ENCODE measurements at places on chromosomes 6 and 20. TPM values are rescaled to one million over a fixed set of nuclear protein-coding genes. Genes with fewer than 3 reads are reported as not detected.
A peak's percentile ranks its signal among the peaks of the same experiment; 100 is the strongest.

- H3K36me3 ChIP-seq = no peaks in the 10 kb centered on the region
- H3K27ac ChIP-seq = no peak overlapping the region
- H3K4me1 ChIP-seq = peaks cover 9% of the 10 kb centered on the region
- DNase-seq = no peak
- peaks cover 9% of the 10 kb centered on the region for H3K27me3 ChIP-seq
Observed at GRCh38 chr20:59583428-59584277, 20.7 kb upstream of the PHACTR3 start.

DNA sequence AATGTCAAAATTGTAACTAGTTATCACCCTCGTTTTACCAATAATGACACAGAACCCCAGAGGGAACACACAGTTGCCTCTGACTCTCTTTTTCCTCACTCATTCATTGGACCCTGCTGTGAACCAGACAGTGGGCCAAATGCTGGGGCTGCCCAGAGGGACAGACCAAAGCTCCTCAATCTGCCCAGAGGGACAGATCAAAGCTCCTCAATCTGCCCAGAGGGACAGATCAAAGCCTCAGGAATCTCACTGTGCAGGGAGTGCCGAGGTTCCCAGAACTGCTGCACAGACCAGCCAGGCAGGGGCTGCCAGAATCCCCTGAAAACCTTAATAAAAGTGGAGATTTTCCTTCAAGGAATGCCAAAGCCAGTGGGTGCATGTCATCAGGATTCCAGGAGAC lies 179.1 kb downstream of the SOD2 start:
- no peak overlapping the region for H3K27ac ChIP-seq
- H3K36me3 ChIP-seq = no peaks in the 10 kb centered on the region
- no peak overlapping the region for H3K4me3 ChIP-seq
- peaks cover 13% of the 10 kb centered on the region for H3K27me3 ChIP-seq

- H3K27me3 ChIP-seq = peaks cover 2% of the 10 kb centered on the region
- DNase-seq = no peak
- H3K4me1 ChIP-seq = peaks cover 7% of the 10 kb centered on the region
- no peak overlapping the region for H3K4me3 ChIP-seq
- no peaks in the 10 kb centered on the region for H3K36me3 ChIP-seq
- no peak overlapping the region for H3K27ac ChIP-seq
Observed at GRCh38 chr6:52356017-52356416, 5.9 kb upstream of the PAQR8 start.

GRCh38 chr6:105644073-105644489 lies 241.2 kb upstream of the PREP start:
- H3K4me3 ChIP-seq = no peak overlapping the region
- DNase-seq = no peak
- H3K27ac ChIP-seq = peak overlapping the region; percentile 99
- peaks cover 72% of the 10 kb centered on the region for H3K4me1 ChIP-seq
- peaks cover 47% of the 10 kb centered on the region for H3K36me3 ChIP-seq
- H3K27me3 ChIP-seq = no peaks in the 10 kb centered on the region

GRCh38 chr20:2179233-2179580 lies 77.6 kb downstream of the STK35 start:
- H3K36me3 ChIP-seq = no peaks in the 10 kb centered on the region
- H3K27ac ChIP-seq = no peak overlapping the region
- H3K4me3 ChIP-seq = no peak overlapping the region

GRCh38 chr6:111406200-111406721 lies 76.8 kb downstream of the REV3L start:
- H3K4me3 ChIP-seq = peak overlapping the region; percentile 3
- DNase-seq = no peak
- peaks cover 53% of the 10 kb centered on the region for H3K36me3 ChIP-seq
- no peaks in the 10 kb centered on the region for H3K27me3 ChIP-seq
- H3K4me1 ChIP-seq = peaks cover 22% of the 10 kb centered on the region
- H3K27ac ChIP-seq = peak overlapping the region; percentile 79

GRCh38 chr6:157322792-157323254 lies 496 bp downstream of the TMEM242 start:
- DNase-seq = peak; percentile 89
- peaks cover 4% of the 10 kb centered on the region for H3K36me3 ChIP-seq
- peaks cover 51% of the 10 kb centered on the region for H3K4me1 ChIP-seq
- H3K27ac ChIP-seq = peak overlapping the region; percentile 88
- peak overlapping the region; percentile 98 for H3K4me3 ChIP-seq

DNA sequence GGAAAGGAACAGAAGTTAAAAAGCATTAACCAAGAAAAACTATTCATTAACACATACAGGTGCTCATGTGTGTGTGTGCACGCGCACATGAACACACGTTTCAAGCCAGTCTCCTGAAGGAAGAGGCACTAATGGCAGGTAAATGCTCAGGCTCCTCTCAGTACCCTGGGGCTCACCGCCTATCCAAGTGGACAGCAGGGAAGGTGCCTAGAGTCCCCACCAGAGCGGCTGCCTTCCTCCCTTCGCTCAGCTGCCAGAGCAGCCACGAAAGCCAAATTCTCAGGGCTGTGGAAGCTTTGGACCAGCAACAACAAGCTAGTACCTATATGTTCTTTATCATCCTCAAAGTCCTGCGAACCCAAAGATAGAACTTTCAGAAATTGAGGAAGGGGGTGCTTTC lies 42.6 kb downstream of the PLCG1 start:
- H3K4me3 ChIP-seq = no peak overlapping the region
- no peak overlapping the region for H3K27ac ChIP-seq
- H3K27me3 ChIP-seq = no peaks in the 10 kb centered on the region

DNA sequence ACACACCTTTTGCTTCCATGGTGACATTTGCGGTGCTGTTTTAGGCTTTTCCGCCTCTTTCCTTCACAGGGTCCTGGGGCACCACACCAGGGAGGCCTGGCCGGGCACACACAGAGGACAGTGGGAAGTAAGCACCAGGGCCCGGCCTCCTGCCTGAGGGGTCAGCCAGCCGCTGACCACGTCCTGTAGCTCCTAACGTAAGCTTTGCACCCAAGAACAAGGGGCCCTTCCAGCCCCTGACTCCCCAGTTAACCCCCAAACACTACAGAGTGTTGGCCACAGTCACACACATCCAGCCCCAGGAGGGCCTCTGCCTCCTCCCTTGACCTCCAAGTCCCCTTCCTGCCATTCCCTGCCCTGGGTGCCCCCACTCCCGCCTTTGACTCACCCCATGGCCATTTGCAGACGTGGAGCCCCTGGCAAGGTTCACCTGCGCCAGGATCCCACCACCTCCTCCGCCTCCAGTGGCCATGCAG lies 54.7 kb downstream of the YTHDF1 start:
- H3K4me3 ChIP-seq = no peak overlapping the region
- no peaks in the 10 kb centered on the region for H3K4me1 ChIP-seq
- no peak for DNase-seq
- no peak overlapping the region for H3K27ac ChIP-seq

DNA sequence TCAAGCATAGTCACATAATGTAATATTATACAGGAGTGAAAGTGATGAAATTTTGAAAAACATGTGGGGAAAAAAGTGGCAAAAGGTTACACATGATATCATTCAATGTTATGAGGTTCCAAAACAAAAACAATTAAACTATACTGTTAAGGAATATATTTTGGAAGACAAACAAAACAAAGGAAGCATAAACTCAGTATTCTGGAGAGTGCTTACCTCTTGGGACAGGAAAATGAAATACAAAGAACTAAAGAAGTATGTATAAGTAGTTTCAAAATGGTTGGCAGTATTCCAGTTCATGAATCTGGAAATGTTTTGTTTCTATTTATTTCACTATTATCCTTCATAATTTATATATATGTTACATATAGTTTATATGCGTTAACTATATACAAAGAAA lies 213.5 kb downstream of the MOXD1 start:
- H3K36me3 ChIP-seq = no peaks in the 10 kb centered on the region
- DNase-seq = no peak
- H3K4me1 ChIP-seq = no peaks in the 10 kb centered on the region
- H3K27ac ChIP-seq = no peak overlapping the region
- H3K4me3 ChIP-seq = no peak overlapping the region
- H3K27me3 ChIP-seq = peaks cover 3% of the 10 kb centered on the region

DNA sequence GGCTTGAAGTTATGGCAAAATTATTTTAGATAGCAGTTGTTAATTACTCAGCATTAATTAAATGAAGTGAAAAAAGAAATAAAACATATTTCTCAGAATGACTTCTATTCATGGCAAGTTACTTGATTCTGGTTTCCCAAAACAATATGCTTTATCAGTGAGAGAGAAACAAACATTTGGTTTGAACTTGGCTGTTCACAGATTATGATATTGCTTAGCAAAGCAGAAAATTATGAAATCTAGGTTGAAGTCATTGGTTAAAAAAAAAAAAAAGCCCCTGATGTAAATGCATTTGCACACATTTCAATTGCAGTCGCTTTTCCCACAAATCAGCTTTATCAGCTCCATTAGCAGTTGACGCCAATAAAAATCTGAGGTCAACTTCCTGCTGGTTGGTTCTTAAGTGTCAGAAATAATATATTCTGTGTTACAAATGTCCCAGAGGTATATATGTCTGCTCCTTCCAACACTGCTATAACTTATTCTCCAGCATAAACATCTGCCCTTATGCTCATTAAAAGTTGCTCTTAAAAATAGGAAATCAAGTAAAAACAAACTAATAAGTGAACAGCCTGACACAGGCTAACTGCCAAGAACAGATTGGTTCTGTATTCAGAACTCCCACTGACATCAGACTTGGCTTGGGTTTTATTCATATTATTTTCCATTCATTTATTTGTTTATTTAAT lies 275.4 kb downstream of the PHF3 start:
- no peak overlapping the region for H3K4me3 ChIP-seq
- no peaks in the 10 kb centered on the region for H3K4me1 ChIP-seq
- no peak for DNase-seq
- no peaks in the 10 kb centered on the region for H3K36me3 ChIP-seq
- no peaks in the 10 kb centered on the region for H3K27me3 ChIP-seq

DNA sequence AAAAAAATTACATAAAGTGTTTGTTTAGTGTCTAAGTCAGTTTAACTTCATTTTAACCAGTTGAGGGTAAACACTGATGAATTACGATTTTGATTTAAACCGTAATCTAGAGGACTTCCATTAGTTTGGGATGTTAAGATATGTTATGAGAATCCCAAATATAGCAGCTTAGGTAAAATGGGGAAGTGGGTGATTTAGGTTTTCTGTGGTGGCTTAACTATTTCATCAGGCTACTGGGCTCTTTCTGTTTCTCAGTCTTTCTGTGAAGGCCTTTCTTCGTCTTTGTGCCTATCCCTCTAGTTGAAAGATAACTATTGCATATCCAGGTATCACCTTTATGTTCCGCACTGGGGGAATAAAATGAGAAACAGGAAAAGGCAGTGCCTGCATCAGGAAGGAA lies 27.9 kb downstream of the CENPW start:
- H3K36me3 ChIP-seq = peaks cover 3% of the 10 kb centered on the region
- no peak overlapping the region for H3K4me3 ChIP-seq
- no peak for DNase-seq

GRCh38 chr20:2741463-2741862 lies 48.9 kb downstream of the EBF4 start:
- peaks cover 32% of the 10 kb centered on the region for H3K4me1 ChIP-seq
- H3K27ac ChIP-seq = peak overlapping the region; percentile 28
- peak; percentile 80 for DNase-seq
- peaks cover 11% of the 10 kb centered on the region for H3K27me3 ChIP-seq
- no peaks in the 10 kb centered on the region for H3K36me3 ChIP-seq

DNA sequence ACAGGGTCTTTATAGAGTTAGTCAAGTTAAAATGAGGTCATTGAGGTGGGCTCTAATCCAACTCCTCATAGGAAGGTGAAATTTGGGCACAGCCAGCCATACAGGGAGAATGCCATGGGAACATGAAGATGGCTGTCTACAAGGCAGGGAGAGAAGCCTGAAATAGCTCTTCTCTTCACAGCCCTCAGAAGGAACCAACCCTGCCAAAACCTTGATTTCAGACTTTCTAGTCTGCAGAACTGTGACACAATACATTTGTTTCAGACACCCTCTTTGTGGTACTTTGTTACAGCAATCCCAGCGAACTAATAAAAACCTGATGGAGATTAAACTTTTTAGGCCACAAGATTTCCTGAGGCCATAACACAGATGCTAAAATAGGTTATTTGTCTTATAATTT lies 43.1 kb upstream of the HECA start:
- H3K36me3 ChIP-seq = peaks cover 5% of the 10 kb centered on the region
- no peaks in the 10 kb centered on the region for H3K4me1 ChIP-seq
- DNase-seq = no peak
- no peak overlapping the region for H3K27ac ChIP-seq
- no peak overlapping the region for H3K4me3 ChIP-seq
- no peaks in the 10 kb centered on the region for H3K27me3 ChIP-seq

DNA sequence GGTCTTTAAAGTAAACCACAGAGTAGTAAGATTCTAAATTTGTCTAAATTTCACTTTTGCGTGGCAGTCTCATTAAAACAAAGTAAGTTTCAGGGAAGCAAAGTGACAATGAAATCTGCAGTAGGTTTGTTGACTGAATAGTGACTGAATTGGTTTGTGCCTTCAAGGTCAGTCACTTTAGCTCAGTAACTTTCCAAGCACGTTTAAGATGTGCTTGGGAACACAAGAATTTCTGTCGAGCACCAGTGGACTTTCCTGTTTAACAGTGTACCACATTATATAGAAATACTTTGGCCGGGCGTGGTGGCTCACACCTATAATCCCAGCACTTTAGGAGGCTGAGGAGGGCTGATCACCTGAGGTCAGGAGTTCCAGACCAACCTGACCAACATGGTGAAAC lies 1.7 kb upstream of the CD24 start:
- H3K4me3 ChIP-seq = no peak overlapping the region
- H3K27ac ChIP-seq = no peak overlapping the region
- peaks cover 66% of the 10 kb centered on the region for H3K27me3 ChIP-seq

DNA sequence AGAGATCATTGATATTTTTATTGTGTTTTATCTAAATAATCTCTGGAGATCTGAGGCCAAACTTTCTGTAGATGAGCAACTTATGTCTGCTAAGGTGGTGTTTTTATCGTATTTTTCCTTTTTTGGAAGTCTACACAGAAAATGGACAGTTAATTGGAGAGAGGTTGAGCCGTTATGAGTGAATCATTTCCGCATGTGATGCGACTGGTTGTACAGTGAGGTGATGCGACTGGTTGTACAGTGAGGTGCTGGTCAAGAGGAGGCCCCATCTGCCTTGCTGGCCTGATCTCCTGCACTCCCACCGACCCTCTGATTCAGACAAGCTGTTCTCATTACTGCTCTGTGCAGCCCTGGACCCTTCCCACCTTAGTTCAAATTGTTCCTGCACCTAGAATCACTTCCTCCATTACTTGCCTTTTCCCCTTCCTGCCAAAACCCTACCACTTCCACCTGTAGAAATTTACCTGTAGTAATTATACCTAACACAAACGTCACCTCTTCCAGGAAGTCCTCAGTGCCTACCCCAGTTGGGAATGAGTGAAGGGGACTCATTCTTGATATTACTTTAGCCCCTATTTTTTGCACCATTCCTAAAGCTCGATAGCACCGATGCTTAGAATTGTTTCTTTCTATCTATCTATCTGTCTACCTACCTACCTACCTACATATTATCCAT lies 100.3 kb downstream of the ZDHHC14 start:
- H3K27ac ChIP-seq = no peak overlapping the region
- DNase-seq = no peak

Gene NKX2-2
- total RNA-seq = not detected

Gene RREB1
- total RNA-seq = 20.6 TPM

Gene GLP1R
- total RNA-seq = not detected

Gene FGD2
- total RNA-seq = 15.6 TPM

Gene XKR7
- not detected for total RNA-seq

Gene SLC32A1
- not detected for total RNA-seq

Gene TMC2
- total RNA-seq = not detected

Gene ZNF391
- 1.3 TPM for total RNA-seq

Gene CFB
- not detected for total RNA-seq

Gene MEI4
- not detected for total RNA-seq
